ENCODE measurements at places on chromosomes 6 and 20.
A peak's percentile ranks its signal among the peaks of the same experiment; 100 is the strongest.

DNA sequence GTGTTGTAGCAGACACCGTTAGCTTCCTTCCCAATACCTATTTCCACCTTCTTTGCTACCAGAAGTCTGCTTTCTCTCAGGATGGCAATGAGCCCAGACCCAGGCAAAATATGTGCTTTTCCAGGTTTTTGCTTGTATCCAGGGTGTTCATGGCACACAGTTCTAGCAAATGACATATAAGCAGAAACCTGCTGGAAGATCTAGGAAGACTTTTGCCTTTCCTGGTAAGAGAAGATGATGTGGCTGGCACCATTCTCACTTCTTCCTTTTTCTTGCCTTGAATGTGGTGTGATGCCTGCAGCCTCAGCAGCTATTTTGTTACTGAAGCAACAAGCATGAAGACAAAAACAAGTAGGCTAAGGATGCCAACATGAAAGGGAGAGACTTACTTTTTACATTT, 19.2 kb upstream of the TBC1D22B start:
- DNase-seq: no peak

GRCh38 chr20:58871533-58872102, 19.1 kb downstream of the GNAS start:
- DNase-seq: no peak

- DNase-seq: no peak
Observed at GRCh38 chr6:24157886-24158285, 31.9 kb downstream of the NRSN1 start.

DNA sequence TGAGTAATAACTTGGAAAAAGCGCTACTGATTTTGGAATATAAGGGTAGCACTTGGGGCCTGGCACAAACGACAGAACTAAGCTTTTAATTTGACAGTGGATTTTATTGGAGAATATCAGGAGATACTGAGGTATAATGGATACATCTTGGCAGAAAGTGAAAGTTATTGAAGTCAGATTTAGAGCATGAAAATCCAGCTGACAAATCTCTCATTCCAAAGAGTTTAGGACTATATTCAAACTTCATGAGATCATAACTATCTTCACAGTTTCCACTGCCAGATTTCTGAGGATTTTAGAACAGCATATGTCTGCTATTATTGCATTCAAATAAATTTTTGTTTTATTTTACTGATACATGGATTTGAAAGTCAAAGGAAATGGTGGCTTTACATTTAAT, 132.3 kb upstream of the THEMIS start:
- peak; percentile 52 for DNase-seq

GRCh38 chr6:149275621-149276020, 41.9 kb upstream of the TAB2 start:
- DNase-seq: no peak

- no peak for DNase-seq
Observed at GRCh38 chr20:3121955-3122610, 37.6 kb upstream of the AVP start.

- DNase-seq: no peak
Observed at GRCh38 chr6:31888276-31889258, 8.9 kb downstream of the EHMT2 start.

DNA sequence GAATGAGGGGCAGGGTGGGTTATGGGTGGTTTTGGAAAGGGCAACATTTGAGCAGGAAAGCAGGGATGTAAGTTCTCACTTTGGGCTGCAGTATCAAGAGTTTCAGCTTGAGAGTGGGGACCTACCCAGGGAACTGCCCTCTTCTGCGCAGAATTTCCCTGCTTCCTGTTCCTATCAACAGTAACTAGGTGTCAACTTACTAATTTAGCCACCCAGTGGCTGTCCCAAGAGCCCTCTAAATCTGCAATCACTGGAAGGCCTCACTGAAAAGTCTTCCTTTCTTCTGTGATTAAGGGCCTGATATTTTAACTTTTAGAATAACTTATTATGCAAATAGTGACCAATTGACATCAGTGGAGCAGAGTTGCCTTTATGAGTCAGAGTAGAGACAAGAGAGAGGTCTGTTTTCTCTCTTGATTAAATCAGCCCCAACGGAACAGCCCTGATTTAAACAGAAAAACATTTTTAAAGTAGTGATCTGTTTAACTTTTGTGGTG, 118.2 kb upstream of the RIPOR2 start:
- DNase-seq: no peak

Data from forelimb muscle (tissue), 1 donor.